ENCODE measurements at places on chromosomes 5 and 9.
A peak's percentile ranks its signal among the peaks of the same experiment; 100 is the strongest.

- DNase-seq: no peak
These were observed 94.2 kb downstream of the FOXD1 start for GRCh38 chr5:73354406-73354805.

DNA sequence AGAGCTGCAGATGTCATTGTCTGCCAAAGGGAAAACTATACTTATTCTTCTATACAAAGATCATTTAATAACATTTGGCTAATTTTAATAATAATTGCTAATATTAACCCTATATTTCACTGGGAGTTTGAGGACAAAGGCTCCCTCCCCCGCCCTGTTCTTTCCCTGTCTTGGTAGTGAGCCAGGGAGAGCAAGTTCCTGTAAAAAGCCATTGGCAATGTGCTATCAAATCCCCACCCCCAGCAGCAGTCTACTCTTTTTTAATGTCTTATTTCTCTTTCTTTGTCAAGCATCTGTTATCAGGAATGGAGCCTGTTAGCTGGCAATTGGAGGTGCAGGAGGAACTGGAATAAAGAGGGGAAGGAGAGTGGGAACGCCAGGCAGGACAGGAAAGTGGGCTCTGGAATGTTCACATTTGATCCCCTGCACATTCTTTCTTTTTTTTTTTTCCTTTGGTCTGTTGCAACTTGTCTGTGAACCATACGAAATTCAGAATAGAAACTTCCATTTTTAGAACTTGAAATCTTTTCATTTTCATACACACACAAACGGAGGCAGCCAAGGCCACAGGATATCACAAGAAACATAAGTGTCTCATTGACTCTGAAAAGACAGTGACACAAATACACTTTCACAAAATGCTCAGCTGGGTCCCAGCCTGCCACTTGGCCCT lies 664.8 kb upstream of the ZNF608 start:
- peak; percentile 33 for DNase-seq

DNA sequence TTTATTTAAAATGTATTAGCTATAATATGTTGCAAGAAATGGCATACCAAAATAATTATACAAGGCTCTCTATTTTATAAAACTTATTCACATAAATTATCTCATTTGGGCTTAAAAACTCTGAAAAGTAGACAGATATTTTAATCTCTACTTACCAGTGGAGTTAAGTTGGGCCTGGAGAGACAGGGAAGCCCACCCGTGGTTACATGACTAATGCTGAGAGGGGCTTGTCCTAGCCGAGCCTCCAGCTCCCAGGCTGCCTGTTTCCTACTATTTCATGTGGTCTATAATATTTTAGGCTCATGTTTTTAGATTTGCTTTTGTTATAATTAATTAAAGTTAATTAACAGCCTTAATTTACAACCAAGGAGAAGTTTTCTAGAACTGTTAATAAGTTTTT lies 20.9 kb upstream of the ASPN start:
- DNase-seq: no peak

- no peak for DNase-seq
These were observed 44.4 kb downstream of the ACTBL2 start for GRCh38 chr5:57437976-57438805.

DNA sequence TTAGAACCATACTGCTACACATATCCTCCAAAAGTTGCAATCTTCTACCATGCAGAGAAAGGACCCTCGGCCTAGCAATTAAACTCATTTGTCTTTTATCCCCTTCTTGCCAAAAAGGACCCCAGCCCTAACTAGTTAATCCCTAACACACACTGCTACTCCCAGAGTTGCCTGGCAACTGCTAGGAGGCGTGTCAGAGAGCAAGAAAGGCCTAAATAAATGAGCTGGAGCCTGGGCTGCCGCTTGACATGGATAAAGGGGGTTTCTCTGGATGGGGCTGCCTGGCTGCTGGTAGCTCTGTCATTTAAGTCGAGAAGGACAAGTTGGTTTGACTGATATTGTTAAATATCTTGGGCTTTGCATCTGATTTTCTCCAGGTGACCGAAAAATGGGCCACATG lies 194.8 kb downstream of the CRB2 start:
- no peak for DNase-seq

DNA sequence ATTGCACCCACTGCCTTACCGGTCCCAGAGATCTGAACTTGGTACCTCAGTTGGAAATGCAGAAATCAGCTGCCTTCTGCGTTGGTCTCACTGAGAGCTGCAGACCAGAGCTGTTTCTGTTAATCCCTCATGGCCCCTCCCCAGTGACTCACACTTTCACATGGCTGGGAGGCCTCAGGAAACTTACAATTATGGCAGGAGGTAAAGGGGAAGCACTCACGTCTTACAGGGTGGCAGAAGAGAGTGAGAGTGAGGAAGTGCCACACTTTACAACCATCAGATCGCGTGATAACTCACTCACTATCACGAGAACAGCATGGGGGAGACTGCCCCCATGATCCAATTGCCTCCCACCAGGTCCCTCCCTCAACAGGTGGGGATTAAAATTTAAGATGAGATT lies 648.5 kb downstream of the MTRR start:
- DNase-seq: no peak

DNA sequence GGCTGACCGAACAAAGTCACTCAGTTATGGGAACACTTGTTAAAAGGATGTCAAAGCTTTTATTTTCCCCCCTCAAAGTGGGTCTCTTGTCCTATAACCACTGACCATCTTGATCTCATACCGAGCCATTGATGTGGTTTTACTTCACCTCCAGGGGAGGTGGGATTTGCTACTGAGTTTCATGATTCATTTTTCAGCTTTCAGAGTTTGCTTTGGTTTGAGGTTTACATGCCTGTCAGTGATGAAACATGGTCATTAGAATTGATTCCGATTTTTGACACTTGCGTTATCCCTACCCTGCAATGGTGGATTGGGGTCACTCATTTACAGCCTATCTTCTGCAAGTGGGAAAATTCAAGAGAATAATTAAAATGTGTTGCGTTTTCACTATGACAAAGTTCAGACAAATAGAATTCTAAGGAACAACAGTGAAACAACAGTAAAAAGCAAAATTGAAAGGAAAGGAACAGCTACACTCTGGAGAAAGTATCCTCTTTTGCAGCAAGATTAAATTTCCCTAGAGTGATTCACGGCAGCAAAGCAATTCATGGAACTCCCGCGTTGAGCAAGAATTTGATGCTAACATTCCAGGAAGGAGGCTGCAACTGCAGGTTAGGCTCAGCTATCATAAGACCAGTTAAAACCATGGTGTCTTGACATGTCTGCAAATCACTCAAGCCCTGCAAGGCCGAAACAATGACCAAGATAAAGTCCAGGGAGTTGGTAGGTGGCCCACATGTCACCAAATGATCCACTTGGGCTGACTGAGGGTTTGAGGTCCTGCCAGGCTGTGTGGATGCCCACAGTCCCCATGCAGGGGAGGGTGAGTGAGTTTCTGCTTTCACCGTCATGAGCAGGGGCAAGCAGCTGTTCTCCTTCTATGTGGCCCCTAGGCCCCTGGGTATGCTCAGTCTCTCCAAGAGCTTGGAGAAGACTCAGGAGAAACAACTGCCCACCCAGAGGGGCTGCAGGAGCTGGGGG lies 9.4 kb downstream of the GADD45G start:
- no peak for DNase-seq

- no peak for DNase-seq
These were observed 12.6 kb upstream of the TCF7 start for GRCh38 chr5:134101686-134102439.

DNA sequence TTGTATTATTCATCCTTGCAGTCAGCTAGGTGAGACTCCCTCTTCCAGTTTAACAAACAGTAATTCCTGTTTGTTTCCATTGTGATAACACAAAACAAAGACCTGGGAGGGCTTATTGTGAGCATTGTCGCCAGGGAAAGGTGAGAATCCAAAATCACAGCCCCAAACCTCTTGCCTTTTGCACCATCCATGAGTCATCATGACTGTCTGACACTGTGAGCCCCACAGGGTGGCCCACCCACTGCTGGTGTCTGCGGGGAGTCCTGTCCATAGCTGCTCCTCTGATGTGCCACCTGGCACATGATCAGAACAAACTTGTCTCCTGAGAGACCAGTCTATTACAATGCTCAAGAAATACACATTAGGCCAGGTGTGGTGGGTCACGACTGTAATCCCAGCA lies 33.7 kb upstream of the S1PR3 start:
- no peak for DNase-seq

- DNase-seq: no peak
These were observed 203.3 kb upstream of the DMRT1 start for GRCh38 chr9:638152-638551.

DNA sequence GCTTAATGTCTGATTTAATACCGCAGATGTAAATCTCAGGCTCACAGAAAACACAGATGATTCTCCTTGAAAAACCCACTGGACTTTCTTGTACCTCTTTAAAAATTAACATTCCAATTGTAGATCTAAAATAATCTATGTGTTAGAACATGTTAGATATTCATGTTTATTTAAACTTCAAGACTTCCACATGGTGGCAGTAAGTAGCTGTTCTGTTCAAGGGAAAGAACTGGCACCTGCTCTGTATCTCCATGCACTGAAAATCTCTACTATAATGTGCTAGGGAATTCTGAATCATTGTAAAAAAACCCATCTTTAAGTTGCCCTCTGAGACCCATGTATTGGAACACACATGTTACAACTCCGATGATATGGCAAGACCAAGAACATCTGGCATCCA lies 366.9 kb downstream of the DMRTA1 start:
- DNase-seq: no peak

GRCh38 chr9:98607787-98608186 lies 100.9 kb downstream of the GABBR2 start:
- DNase-seq: peak; percentile 1

Data from HS-27A (cell line).